ENCODE measurements at places on chromosomes 3 and 15.

GRCh38 chr3:32423956-32424557 lies 32.4 kb downstream of the CMTM7 start:
- DNase-seq: no peak

DNA sequence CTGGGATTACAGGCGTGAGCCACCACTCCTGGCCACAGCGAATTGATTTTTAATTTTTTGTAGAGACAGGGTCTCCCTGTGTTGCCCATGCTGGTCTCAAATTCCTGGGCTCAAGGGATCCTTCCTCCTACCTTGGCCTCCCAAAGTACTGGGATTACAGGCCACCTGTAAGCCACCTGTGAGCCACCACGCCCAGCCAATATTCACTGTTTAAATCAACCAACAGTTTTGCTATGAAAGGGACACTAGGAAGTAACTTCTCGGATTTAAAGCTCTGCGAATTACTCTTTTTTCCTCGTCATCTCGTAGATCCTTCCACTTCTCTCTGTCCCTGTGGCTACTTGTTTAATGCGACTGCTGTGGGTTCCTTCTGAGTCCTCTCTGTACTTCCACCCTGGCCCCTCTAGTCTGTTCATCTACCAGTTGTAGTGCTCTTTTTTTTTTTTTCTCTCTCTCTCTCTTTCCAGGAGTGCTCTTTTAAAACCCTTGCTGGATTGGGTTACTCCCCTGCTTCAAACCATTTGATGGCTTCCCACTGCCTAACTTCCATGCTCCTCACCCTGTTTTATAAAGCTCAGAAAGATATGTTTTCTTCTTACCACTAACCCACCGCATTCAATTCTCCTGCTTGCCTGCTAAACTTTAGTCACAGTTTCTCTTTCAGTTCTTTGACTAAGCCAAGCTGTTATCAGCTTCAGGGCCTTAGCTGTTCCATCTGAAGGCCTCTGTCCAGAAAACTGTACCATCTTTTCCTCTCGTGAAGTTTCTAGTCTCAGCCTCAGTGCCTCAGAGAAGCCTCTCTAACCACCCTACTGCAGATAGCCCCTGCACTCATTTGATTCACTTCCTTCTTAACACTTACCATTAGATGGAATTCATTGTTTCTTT lies 12.4 kb downstream of the RTF1 start:
- DNase-seq: peak; percentile 2

DNA sequence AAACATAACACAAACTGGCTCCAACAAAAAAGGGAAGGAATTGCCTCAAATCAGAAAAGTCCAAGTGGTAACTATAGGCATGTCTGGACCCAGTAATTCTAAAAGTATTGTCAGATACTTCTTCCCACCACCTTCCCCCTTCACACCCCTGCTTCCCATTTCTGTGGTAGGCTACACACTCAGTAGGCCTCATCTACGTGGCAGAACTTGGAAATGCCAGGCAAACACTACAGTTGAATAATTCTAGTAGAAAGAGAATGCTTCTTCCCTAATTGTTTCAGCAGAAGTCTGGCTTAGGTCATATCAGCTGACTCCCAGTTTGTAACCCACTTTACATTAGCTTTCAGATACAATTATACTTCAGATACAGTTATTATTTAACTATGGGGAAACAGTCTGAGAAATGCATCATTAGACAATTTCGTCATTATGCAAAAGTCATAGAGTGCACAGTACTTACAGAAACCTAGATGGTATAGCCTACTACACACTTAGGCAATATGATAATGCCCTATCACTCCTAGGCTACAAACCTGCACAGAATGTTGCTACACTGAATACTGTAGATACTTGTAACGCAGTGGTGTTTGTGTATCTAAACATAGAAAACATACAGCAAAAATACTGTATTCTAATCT lies 6.4 kb downstream of the SETMAR start:
- no peak for DNase-seq

- no peak for DNase-seq
Measured at GRCh38 chr3:196634224-196634623, 5.3 kb upstream of the NRROS start.

DNA sequence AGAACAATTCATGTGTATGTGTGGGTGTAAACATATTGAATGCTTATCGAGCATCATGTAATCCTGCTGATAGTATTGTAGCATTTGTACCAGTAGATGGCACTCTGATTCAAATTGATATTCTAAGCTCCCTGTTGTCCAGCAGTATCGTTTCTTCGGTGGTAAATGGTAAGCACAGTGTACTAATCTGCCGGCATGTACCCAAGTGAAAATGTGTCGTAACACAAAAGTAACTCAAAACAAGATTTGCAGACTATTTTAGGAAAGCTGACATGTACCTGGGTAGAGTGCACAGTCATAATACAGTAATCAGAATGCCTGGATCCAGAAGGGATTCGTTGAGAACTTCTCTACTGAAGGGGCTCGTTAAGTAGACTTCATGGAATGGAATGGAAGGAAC lies 31.7 kb upstream of the MNS1 start:
- DNase-seq: no peak

DNA sequence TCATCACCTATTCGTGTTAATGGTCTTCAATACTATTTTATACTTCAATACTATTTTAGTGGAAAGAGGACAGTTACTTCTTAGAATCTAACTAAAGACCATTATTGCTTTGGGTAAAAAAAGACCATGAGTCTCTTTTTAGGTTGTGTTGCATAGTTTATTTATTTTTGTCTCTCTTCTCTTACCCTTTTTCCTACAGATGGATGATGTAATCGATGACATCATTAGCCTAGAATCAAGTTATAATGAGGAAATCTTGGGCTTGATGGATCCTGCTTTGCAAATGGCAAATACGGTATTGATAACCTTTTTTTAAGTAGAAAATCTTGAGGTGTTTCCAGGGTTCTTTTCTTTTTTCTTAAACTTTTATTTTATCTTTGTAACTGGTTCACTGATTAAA lies 58.5 kb upstream of the SAMMSON start:
- no peak for DNase-seq

GRCh38 chr3:110900576-110900975 lies 171.0 kb upstream of the NECTIN3 start:
- DNase-seq: no peak

- no peak for DNase-seq
Measured at GRCh38 chr15:86384186-86384585, 304.5 kb downstream of the AGBL1 start.

- DNase-seq: no peak
Measured at GRCh38 chr15:65312400-65312916, 8.0 kb downstream of the RNU5B-1 start.

- no peak for DNase-seq
Measured at GRCh38 chr3:13277196-13277813, 142.8 kb downstream of the NUP210 start.

Measured in stimulated activated CD4-positive, alpha-beta T cell treated with anti-CD3 and anti-CD28 coated beads, Interleukin-2, amount 100 ng/mL, for 24 hours (primary cell).